ENCODE measurements at places on chromosomes 2 and 18.

GRCh38 chr2:97697252-97698235, 15.8 kb upstream of the ZAP70 start:
- peak; percentile 56 for DNase-seq

DNA sequence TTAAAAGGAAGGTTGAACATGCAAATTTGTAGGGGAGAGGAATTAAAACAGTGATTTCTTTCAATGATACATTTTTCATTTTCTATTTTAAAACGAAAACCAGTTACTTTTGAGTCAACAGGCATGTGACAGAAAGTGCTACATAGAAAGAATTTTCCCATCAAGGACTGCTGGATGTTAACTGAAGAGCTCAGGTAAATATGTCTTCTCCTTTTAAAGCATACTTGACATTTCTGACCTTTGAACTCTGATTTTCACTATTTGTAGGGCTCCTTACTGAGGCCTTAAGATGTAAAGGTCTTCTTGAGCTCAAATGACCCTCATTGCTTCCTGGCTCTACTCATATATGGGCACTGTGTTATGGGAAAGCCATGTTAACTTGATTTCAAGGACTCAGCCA, 32.4 kb downstream of the FIGN start:
- DNase-seq, result no peak

- DNase-seq, result no peak
Observed at GRCh38 chr2:192073878-192074277, 120.9 kb downstream of the TMEFF2 start.

- no peak for DNase-seq
Observed at GRCh38 chr2:67993329-67993728, 69.5 kb downstream of the C1D start.

- DNase-seq, result no peak
Observed at GRCh38 chr2:10396464-10396863, 51.7 kb downstream of the ODC1 start.

GRCh38 chr2:100239486-100240210, 82.7 kb downstream of the LONRF2 start:
- no peak for DNase-seq

- no peak for DNase-seq
Observed at GRCh38 chr2:161952783-161953191, 121.2 kb downstream of the DPP4 start.

GRCh38 chr2:58903427-58903826, 662.3 kb upstream of the FANCL start:
- no peak for DNase-seq

DNA sequence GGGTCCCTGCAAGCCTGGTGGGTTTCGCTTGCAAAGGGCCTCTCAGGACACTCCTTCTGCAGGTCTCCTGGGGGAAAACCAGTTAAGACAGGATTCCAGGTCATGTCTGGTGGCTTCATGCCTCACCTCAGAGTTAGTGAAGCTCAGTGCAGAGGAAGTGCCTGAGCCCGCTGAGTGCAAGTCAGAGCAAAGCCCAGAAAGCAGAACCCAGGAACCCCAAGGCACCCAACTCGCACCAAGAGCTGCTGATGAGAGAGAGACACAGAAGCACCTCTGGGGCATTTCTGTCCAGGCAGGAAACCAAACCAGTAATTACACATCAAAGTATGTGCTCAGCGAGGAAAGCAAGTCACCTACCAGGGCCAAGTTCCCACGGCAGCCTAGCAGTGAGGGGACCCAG, 78.4 kb downstream of the ARHGEF4 start:
- no peak for DNase-seq

GRCh38 chr2:100997509-100998234, 4.4 kb upstream of the RPL31 start:
- DNase-seq, result no peak

DNA sequence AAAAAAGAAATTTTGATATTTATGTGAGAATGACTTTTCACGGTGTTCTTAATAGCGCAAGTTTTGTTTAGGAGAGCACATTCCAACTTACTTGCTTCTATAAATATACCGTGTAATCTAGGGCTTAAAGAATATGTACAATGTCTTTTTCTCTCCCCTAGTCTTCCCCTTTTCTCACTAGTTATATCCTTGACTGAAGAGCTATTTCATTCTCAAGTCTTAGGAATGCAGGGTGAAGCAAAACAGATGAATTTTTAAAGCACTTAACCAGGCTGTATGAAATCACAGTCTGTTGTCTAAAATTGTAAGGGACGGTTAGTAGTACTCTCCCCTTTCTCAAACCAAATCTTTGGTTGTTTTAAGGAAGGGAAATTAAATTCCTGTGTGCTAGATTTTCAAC, 29.6 kb upstream of the SLC30A6 start:
- no peak for DNase-seq

- DNase-seq, result no peak
Observed at GRCh38 chr2:207370646-207371045, 159.1 kb upstream of the CREB1 start.

DNA sequence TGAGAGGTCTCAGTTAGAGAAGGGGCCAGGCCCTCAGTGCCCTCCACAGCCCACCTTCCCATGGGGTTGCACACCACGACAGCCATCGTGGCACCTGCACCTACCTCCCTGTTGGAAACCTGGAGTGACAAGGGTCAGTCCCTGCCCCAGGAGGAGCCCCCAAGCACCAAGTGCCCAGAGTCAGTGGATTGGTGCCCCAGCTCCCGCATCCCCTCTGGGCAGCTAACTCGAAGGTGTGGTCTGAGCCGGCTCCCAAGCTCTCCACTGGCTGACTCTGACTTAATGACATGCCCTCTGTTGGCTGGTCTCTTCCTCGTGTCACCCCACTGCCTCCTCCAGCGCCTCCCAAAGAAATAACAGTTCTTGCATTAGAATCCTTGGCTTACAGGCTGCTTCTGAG, 116.4 kb downstream of the NDUFA10 start:
- no peak for DNase-seq

GRCh38 chr18:34767601-34768027, 57.5 kb downstream of the DTNA start:
- no peak for DNase-seq

DNA sequence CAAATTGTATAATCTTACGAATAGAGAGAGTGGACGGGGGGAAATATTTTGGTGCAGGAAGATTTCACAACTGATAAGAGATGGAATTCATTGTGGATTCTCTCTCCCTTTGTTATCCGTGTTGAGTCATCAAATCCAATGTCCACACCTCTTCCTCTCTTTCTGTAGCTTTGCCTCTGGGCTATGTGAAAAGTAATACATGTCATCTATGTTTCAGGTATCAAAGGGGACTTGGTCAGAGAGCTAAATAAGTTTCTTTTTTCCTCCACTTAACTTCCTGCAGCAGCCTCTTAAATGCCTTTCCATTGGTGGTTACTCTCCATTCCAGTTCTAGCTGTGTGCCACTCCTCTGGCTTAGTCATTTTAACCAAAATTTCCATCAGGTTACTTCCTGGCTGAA, 169.3 kb upstream of the NXPH2 start:
- DNase-seq, result no peak
